ENCODE measurements at places on chromosomes 1 and 21.

DNA sequence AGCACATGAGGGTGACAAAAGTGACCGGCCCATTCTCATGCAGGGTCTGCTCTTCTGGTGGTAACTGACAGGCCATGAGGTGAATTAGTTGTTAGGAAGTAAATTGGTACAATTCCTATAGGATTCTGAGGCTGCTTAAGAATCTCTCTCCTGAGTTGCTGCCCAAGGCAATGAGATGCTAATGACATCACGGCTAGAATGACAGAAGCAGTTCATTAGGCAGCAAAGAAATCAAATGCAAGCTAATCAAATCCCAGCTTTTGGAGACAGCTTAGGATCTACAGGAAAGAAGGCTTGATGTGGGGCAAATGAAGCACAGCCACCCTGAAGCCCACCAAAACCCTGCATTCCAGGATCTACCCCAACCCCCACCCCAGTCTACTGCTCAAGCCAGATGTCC lies 265.2 kb downstream of the ASTN1 start:
- no peak for DNase-seq

DNA sequence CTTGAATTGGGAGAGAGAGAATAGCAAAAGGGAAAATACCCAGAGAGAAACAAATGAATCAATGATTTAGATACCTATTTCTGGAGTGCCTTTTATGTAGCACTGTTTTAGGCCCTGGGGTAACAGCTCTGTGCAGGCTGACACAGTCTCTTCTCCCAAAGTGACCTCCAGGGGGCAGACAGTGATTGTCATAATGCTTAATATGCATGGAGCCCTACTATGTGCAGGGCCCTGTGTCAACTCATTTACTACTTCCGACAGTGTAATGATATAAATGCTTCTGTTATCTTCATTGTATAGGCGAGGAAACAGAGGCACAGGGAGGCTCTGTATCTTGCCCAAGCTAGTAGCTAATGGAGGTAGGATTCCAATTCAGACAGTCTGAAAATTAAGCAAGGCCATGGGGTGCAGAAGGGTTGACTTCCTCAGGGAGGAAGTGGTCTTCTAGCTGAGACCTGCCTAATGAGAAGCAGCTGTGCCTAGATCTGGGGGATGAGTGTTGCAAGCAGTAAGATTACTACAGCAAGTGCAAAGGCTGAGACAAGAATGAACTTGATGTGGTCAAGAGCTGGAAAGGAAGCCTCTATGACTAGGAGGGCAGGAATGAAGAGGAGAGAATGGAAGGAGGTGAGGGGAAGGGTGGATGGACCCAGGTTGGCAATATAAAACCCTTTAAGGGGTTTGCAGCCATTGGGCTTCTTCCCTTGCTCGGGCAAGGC lies 16.2 kb upstream of the SERINC2 start:
- DNase-seq = no peak

DNA sequence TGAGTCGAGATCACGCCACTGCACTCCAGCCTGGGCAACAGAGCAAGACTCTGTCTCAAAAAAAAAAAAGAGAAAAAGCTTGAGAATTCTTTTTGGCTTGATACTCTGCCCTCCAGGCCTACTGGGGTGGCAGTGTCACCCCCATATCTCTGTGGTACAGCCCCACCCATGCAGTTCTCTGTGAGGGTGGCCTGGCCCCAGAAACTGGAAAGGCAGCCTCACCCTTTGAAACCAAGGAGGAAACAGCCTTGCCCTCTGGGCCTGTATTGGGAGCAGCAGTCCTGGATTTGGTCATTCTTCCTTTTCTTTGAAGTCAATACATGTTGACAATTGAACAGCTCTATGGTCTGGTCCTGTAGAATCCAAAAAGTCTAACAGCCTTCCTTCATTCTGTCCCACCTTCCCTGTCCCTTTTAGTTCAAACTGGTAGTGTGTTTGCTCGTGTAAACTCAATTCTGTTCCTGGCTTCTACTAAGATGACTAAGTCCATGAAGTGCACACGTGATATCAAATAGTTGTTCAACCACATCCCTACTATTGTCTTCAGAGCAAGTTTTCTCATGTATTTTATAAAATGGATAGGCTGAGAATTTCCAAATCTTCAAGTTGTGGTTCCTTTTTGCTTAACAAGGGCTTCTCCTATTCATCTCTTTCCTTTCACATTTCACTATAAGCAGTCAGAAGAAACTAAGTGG lies 13.2 kb downstream of the ST7L start:
- DNase-seq = no peak

- no peak for DNase-seq
These were observed 3.6 kb downstream of the SDC3 start for GRCh38 chr1:30904962-30905335.

- no peak for DNase-seq
These were observed 74.3 kb downstream of the CEP350 start for GRCh38 chr1:180028864-180029263.

DNA sequence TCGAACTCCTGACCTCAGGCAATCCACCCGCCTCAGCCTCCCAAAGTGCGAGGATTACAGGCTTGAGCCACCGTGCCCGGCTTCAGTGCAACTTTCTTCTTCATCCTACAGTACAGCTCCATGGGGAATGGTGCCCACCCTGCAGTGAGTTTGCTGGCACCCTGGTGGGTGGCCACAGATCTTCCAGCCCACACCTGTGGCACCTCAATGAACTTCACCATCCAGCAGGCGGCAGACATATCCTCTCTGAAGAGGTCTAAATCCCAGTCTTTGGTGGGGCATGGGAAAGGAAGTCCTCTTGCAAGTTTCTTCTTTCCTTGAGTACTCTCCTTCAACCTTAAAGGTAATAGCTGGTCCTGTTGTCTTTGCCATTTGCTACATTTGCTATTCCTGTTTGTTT lies 18.1 kb upstream of the ZBTB8A start:
- no peak for DNase-seq
